ENCODE measurements at places on chromosomes 12 and 14. TPM values are rescaled to one million over a fixed set of nuclear protein-coding genes. Genes with fewer than 3 reads are reported as not detected.
A peak's percentile ranks its signal among the peaks of the same experiment; 100 is the strongest.

The ANKRD33 gene
- total RNA-seq: 1.7 TPM

The ADCY4 gene
- total RNA-seq: 2.4 TPM

The ASB2 gene
- total RNA-seq: 0.71 TPM

The KRT85 gene
- not detected for total RNA-seq

The TRIM9 gene
- total RNA-seq: 4.0 TPM

The PLCZ1 gene
- total RNA-seq: not detected

The ERP27 gene
- not detected for total RNA-seq

The RPS6KL1 gene
- total RNA-seq: 10.6 TPM

The ARF6 gene
- 51.9 TPM for total RNA-seq

GRCh38 chr14:90159146-90159545, 97.2 kb upstream of the PSMC1 start:
- H3K27me3 ChIP-seq: peaks cover 16% of the 10 kb centered on the region
- H3K4me3 ChIP-seq: no peak overlapping the region
- H3K4me1 ChIP-seq: peaks cover 5% of the 10 kb centered on the region
- H3K27ac ChIP-seq: no peak overlapping the region
- peaks cover 3% of the 10 kb centered on the region for H3K36me3 ChIP-seq
- no peak for DNase-seq

DNA sequence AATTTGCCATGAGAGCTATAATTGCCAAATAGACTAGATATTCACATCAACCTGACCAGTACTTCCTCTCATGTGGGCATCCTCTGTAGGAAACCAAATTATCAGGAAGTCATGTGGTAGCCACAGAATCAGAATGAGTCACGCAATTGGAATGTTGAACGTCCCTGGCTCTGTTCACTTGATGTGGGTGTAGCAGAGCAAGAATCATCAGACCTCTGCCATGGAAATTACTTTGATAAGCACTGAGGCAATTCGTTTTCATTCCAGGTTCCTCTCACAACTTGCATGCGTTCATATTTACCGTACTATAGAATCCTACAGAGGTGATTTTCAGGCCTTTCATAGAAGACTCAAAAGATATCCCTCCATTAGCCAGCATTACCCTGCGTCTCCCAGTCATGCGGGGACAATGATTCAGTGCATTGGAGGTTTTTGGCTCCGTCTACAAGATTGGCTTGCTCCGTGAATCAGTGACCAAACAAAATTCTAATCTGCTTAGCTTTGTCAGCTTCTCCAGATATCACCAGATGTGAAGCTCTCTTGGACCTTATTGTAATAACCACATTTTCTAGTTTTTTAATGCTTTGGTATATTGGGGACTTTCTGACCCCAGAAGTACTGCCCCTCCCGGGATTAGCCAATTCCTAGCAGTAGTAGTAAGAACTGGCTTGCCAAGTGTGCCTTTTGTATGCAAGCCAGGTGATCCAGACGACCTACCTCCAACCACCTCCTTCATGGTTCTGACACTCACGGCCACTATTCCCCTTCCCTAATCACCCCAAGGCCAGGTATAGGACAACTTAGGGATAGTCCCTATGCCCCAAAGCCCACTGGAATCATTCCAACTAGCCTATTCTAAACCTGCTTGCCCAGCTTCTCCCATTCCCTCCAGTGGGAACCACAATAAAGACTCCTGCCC, 133.4 kb downstream of the KICS2 start:
- H3K4me3 ChIP-seq: no peak overlapping the region
- no peak for DNase-seq
- H3K4me1 ChIP-seq: peaks cover 25% of the 10 kb centered on the region
- peak overlapping the region; percentile 33 for H3K27ac ChIP-seq
- no peaks in the 10 kb centered on the region for H3K36me3 ChIP-seq

DNA sequence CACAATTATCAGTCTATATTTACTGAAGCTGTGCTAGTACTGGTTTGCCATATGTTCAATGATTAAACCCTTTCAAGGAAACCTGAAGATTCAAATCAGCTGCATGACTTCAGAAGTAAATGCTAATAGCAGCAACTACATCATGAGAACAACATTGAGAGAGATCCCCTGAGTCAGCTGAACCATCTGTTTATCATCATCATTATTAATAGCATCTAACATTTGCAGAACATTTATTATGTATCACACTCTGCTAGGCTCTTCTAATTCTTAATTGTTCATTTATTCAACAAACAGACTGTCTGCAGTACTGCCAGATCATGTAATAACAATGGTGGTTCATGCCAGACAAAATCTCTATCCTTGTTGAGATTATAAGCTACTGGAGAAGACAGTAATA, 157.4 kb downstream of the KLHL28 start:
- DNase-seq: no peak
- 0 out of 2 replicates have a peak, but pooled peaks cover 1% of the 10 kb centered on the region for H3K36me3 ChIP-seq

- peaks cover 21% of the 10 kb centered on the region for H3K4me1 ChIP-seq
- peaks cover 21% of the 10 kb centered on the region for H3K36me3 ChIP-seq
- H3K27me3 ChIP-seq: peaks cover 4% of the 10 kb centered on the region
These were observed 264.4 kb downstream of the FOXG1 start for GRCh38 chr14:29030970-29031369.

- H3K4me3 ChIP-seq: peak overlapping the region; percentile 20
- peak; percentile 43 for DNase-seq
- H3K27ac ChIP-seq: peak overlapping the region; percentile 89
- H3K27me3 ChIP-seq: no peaks in the 10 kb centered on the region
- H3K36me3 ChIP-seq: peaks cover 26% of the 10 kb centered on the region
These were observed 65.4 kb downstream of the ERC1 start for GRCh38 chr12:1056390-1056789.

DNA sequence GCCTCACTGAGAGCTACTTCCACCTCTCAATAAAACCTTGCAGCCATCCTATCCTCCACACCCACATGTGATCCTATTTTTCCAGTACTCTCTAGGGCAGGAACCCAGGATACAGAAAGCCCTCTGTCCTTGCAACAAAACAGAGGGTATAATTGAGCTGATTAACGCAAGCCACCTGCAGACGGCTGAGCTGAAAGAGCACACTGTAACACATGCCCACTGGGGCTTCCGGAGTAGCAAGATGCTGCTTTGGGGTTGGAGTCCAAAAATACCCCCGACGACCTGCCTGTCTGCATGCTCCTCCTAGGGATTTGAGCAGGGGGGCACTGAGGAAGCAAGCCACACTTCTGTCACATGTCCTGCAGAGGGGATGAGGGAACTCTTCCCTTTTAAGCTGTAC, 401.1 kb upstream of the FOXG1 start:
- no peak for DNase-seq
- no peak overlapping the region for H3K4me3 ChIP-seq
- H3K27ac ChIP-seq: no peak overlapping the region
- H3K27me3 ChIP-seq: no peaks in the 10 kb centered on the region

GRCh38 chr12:57895389-57896114, 45.8 kb upstream of the ATP23 start:
- H3K4me1 ChIP-seq: peaks cover 46% of the 10 kb centered on the region
- no peak for DNase-seq
- peaks cover 32% of the 10 kb centered on the region for H3K27me3 ChIP-seq
- H3K36me3 ChIP-seq: no peaks in the 10 kb centered on the region
- peak overlapping the region; percentile 68 for H3K4me3 ChIP-seq

DNA sequence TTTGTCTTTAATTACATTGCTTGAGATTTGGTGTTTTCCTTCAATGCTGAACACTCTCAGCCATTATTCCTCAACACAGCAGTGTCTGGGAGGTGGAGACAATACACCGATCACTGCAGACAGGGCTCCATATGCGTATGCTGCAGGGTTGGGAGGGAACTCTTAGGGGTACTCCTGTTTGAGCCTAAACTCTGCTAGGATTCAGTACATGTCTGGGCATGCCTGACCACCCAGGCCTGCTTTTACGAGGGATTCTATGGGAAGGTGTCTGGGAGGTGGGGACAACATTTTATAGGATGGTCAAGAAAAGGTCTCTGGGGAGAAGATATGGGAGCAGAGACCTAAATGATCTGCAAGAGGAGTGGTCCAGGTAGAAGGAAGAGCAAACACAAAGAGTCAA, 34.3 kb downstream of the DHRS2 start:
- no peak for DNase-seq
- peaks cover 12% of the 10 kb centered on the region for H3K36me3 ChIP-seq
- H3K4me3 ChIP-seq: no peak overlapping the region
- H3K27ac ChIP-seq: peak overlapping the region; percentile 75

- H3K27ac ChIP-seq: no peak overlapping the region
- H3K4me1 ChIP-seq: peaks cover 4% of the 10 kb centered on the region
- H3K4me3 ChIP-seq: no peak overlapping the region
- no peaks in the 10 kb centered on the region for H3K27me3 ChIP-seq
- no peaks in the 10 kb centered on the region for H3K36me3 ChIP-seq
- no peak for DNase-seq
These were observed 138.7 kb downstream of the EGLN3 start for GRCh38 chr14:33812181-33812580.

DNA sequence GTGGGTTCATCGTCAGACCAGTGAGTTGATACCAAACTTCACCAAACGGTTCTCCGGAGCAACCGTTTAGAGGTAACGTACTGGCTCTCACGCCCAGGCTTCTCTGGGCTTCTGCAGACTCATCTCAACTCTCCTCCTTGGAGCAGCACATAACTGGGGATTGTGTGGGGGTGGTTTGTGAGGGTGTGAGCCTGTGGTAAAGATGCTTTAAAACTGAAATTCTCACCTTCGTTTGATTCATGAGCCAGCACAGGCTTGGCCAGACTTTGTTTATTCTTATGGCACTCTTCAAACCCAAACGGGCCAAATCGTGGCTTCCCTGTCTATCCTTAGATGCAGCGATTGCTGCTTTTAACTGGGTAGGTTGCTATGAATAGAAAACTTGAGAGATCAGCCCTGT, 121.3 kb downstream of the SAMD4A start:
- DNase-seq: no peak
- no peak overlapping the region for H3K27ac ChIP-seq
- no peaks in the 10 kb centered on the region for H3K36me3 ChIP-seq
- H3K4me3 ChIP-seq: no peak overlapping the region
- H3K4me1 ChIP-seq: peaks cover 40% of the 10 kb centered on the region

DNA sequence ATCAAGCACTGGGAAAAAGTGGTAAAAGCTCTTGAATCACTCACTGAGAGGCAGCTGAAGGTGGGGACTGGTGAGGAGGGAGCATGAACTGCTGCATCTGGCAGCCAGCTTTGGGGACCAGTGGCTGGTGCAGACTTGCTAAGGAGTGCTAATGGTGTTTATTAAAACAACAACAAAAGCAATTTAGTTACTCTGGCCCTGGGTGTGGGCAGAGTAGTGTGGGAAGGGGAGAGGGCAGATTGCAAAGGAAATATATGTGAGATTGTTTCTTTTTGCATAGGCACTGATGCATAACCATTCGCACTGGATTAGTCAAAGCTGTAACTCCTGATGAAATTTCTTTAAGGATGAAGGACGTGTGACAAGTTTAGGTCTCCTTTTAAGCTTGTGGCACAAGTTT, 8.1 kb downstream of the TXNRD1 start:
- H3K4me1 ChIP-seq: 0 out of 2 replicates have a peak, but pooled peaks cover 4% of the 10 kb centered on the region
- no peaks in the 10 kb centered on the region for H3K36me3 ChIP-seq
- H3K27me3 ChIP-seq: peaks cover 4% of the 10 kb centered on the region
- DNase-seq: no peak
- no peak overlapping the region for H3K4me3 ChIP-seq
- no peak overlapping the region for H3K27ac ChIP-seq

- no peaks in the 10 kb centered on the region for H3K27me3 ChIP-seq
- H3K36me3 ChIP-seq: no peaks in the 10 kb centered on the region
- H3K4me3 ChIP-seq: no peak overlapping the region
- H3K4me1 ChIP-seq: no peaks in the 10 kb centered on the region
- DNase-seq: no peak
These were observed 6.9 kb downstream of the TGM1 start for GRCh38 chr14:24255931-24256711.

DNA sequence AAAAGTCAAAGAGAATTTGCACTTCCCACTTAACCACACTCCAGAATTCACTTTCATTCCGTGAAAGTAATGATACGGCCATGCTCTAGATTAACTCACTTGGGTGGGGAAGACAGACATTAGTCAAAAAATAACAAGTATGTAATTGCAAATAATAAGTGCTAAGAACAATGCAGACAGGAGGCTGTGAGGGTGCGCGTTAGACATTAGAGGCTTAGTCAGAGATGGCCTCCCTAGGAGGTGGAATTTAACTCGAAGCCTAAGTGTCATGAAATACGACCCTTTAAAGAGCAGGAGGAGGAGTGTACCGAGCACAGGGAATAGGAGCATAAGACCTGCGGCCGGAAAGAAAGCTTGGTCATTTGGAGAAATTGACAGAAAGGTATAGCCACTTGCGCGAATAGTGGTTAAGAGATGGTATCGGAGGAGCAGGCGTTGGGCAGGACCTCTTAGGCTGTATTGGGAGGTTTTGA, 628 bp downstream of the SNRPF start:
- H3K27ac ChIP-seq: no peak overlapping the region
- no peak for DNase-seq
- peaks cover 39% of the 10 kb centered on the region for H3K36me3 ChIP-seq
- H3K4me3 ChIP-seq: no peak overlapping the region

DNA sequence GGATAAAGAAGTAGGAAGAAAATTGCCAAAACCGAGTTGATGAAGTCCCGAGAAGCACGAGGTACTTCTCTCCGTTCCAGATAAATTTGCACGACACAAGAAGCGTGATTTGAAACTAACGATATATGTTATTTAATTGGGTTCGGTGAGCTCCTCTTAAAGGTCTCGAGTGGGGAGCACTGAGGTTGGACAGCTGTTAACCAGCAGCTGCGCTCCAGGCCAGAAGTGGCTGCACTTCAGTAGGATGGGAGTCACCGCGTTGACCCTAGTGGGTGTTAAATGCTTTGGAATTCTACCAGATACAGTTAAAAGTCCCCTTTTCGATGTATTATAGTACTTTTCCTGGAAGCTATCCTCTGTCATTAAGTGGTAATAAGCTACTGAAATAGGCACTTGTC, 953 bp upstream of the DCAF5 start:
- no peak for DNase-seq
- peak overlapping the region; percentile 92 for H3K4me3 ChIP-seq
- H3K4me1 ChIP-seq: peaks cover 28% of the 10 kb centered on the region
- H3K27ac ChIP-seq: peak overlapping the region; percentile 48
- peaks cover under 1% of the 10 kb centered on the region for H3K36me3 ChIP-seq
- peaks cover 14% of the 10 kb centered on the region for H3K27me3 ChIP-seq
